ENCODE measurements at places on chromosomes 6 and 20. TPM values are rescaled to one million over a fixed set of nuclear protein-coding genes. Genes with fewer than 3 reads are reported as not detected.

DNA sequence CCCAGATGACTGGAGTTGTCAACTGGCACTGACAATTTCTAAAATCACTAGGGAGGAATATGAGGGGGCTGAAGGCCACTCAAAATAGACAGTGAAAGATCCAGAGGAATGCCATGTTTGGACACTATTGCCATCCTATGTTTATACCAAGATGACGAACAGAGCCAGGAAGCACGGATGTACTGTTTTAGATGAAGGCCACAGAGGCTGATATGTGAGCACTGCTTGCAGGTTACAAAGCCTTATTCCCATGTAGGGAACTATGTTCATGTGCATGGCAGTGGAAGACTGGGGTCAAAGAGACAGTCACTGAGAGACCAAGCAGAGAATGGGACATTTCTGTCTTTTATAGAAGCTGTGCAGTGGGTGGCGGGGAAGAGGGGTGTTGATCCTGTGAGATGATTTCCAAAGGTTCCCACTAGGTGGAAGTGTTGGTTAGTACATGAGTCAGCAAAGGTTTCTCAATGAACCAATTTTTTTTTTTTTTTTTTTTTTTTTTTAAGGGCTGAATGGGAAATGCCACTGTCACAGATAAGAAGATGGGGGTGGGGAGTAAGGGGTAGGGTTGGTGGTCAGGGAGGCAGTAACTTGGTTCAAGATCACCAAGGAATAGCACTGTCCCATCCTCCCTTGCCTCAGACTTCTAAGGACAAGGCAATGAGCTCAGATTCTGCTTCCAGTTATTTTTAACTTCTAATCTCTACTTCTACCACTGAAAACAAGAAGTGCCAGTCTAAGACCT lies 46.7 kb upstream of the MOCS1 start:
- DNase-seq = peak; percentile 74

DNA sequence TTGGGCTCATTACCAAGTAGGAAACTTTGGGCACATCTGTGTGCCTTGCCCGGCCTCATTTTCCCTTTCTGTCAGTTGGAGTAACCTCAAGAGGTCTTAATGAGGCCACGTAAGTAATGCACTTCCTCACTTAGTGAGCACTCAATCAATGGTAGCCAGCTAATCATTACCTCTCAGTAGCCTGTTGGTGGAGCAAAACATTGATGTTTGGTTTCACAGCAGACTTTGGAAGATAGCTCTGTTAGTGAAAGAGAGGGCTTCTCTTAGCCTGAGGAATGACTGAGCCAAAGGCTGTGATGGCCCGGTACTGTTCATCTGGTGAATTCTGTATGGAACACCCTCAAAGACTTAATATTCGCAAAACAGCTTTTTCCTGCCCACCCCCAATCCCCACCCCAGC lies 55.9 kb upstream of the ID4 start:
- DNase-seq = no peak

The TPBG gene
- total RNA-seq = not detected

GRCh38 chr6:48078120-48078519 lies 32.9 kb downstream of the PTCHD4 start:
- DNase-seq = no peak

- no peak for DNase-seq
Observed at GRCh38 chr6:134647861-134648260, 302.0 kb downstream of the ALDH8A1 start.

- no peak for DNase-seq
Observed at GRCh38 chr6:155388591-155388990, 67.0 kb downstream of the NOX3 start.

DNA sequence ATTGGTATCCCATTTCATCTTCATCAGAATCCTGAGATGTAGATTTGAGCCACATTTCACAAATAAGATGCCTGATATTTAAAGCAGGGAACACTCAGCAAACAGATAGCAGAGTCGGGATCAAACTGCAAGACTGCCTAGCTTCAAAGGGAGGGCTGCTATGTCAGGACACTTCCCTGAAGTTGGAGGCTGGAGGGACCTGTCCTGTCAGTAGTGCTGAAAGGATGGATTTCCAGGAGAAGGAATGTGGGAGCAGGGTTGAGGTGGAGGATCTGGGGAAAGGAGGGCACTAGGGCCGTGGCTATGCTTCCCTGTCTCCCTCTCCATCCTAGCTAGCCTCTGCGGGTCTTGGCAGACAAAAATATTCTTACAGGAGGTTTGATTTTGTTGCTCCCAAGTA lies 32.2 kb downstream of the COX4I2 start:
- no peak for DNase-seq

The CDH4 gene
- not detected for total RNA-seq

DNA sequence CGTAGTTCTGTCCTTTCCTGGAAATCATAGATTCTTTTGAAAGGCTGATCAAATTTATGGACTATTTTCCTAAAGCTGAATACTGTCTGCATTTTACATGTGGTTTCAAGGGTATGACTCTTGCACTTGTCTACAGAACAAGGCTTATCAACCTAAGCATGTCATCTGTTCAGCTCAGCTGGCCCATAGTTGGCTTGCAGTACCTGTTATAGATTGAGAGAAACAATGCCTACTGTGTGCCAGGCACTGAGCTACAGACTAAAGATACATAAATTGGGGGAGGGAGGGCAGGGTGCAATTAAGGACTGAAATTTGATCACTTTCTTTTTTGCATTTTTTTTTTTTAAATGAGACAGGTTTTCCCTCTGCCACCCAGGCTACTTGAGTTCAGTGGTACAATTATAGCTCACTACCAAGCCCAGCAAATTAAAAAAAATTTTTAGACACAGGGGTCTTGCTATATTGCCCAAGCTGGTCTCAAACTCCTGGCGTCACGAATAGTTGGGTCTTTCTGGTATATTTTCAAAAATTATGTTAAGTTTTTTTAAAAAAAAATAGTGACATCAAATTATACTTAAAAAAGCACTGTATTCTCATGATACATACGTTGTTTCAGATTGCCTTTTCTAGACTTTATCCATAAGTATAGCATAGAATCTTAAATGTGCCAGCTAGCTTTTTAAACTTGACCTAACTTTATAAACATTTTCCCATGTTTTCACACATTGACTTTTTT lies 52.2 kb downstream of the RREB1 start:
- DNase-seq = no peak

The LST1 gene
- 42.6 TPM for total RNA-seq

DNA sequence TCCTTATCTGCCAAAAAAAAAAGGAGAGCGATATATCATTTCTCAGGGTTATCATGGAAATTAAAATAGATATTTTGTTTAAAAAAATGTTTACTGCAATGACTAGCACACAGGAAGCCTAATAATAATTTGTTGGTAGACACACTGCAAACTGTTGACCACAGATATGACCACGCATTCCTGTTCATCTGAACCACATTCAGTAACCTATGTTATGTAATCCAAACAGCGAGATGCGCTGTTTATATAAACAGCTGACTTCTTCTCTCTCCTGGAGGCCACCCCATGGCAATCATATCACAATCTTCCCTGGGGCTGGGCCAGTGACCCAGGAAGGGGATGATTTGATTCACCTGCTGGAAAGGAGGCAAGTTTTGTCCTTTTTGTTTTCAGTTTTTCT lies 129.3 kb upstream of the UST start:
- DNase-seq = peak; percentile 35

The MCUR1 gene
- total RNA-seq = 39.0 TPM

DNA sequence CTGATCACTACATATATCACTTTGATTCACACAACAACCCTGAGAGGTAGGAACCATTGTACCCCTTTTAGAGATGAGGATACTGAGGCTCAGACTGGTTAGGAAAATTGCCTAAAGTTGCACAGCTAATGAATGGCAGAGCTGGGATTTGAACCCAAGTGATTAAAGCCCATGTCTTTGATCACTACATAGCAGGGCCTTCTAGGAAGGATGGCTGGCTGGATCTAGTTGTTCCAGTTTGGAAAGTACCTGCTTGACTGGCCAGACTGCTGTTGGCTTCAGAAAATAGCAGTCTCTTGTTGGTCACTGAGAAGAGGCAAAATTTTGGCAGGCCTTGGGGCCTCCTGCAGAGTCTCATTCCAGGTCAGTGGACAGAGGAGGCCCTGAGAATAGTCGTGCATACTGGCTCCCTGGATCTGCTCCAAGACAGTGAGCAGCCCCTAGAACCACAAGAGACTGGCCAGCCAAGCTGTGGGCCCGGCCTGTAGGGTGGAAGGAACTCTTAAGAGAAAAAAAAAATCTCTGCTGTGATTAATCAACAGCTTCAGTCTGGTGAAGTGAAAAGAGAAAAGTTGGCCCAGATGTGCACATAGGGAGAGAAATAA lies 17.5 kb downstream of the PPARD start:
- DNase-seq = no peak

- DNase-seq = no peak
Observed at GRCh38 chr6:129777371-129777770, 67.4 kb upstream of the ARHGAP18 start.

The ELOVL4 gene
- 0.88 TPM for total RNA-seq

The PTCHD4 gene
- total RNA-seq = not detected

DNA sequence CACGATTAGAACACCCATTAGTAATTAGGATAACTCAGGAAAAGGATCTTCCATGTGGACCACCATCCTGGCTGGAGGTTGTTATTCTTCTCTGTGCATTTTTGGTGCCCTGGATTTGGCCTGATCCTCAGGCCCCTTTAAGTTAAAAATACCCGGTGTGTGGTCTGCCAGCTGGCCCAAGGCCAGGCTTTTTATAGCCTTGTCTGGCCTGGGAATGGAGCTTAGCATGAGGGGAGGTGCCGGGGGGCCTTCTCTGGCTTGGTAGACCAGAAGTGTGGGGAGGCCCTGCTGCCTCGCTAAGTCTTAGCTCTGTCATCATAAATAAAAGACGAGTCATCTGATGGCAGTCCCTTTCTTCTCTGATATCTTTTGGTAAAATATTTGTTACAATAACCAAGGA lies 71.4 kb downstream of the ARID1B start:
- no peak for DNase-seq

The SLC32A1 gene
- not detected for total RNA-seq

- DNase-seq = peak; percentile 55
Observed at GRCh38 chr6:31764198-31764597, 1.7 kb downstream of the SAPCD1 start.

DNA sequence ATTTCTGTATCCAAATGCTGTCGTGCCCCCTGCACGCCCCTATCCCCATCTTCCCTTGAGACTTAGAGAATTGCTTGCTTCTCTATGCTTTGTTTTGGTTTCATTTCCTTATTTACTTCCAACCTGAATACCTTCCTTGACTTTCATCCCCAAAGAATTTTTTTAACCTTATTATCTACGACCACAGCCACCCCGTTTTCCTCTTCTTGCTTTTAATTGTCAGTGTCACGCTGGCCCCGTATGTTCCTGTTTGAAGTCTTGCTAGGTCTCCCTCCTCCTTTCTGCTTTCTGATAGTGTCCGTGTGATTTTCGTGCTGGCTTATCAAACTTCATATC lies 40.1 kb downstream of the RNF217 start:
- no peak for DNase-seq

- no peak for DNase-seq
Observed at GRCh38 chr6:126335210-126335609, 4.7 kb upstream of the CENPW start.

- DNase-seq = peak; percentile 87
Observed at GRCh38 chr6:392441-393390, 1.2 kb downstream of the IRF4 start.

DNA sequence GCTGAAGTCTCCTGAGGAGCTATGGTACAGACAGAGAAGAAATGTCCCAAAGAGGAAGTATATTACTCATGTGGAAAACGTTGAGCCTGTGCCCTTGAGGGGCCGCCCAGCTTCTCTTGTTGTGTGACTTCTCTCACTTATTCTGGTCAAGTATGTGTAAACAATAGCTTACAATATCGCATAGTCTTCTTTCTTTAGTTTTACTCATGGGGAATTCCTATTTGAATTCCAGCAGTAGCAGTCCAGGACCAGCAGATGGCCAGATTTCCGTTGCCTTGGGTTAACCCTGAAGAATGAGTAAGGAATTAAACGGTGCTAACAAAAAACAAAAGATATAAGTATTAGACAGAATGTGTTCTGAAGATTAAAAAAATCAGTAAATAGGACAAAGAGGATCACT lies 522.0 kb upstream of the GJE1 start:
- DNase-seq = no peak

- DNase-seq = peak; percentile 80
Observed at GRCh38 chr6:27863962-27864905, 48.0 kb downstream of the OR2B2 start.

- DNase-seq = peak; percentile 54
Observed at GRCh38 chr6:142867988-142868812, 76.8 kb downstream of the HIVEP2 start.

- DNase-seq = no peak
Observed at GRCh38 chr20:6848041-6848440, 80.6 kb downstream of the BMP2 start.

The NKAPL gene
- total RNA-seq = not detected

The COL19A1 gene
- total RNA-seq = not detected

GRCh38 chr20:54377992-54378773 lies 97.2 kb upstream of the DOK5 start:
- no peak for DNase-seq

The NR2E1 gene
- not detected for total RNA-seq

DNA sequence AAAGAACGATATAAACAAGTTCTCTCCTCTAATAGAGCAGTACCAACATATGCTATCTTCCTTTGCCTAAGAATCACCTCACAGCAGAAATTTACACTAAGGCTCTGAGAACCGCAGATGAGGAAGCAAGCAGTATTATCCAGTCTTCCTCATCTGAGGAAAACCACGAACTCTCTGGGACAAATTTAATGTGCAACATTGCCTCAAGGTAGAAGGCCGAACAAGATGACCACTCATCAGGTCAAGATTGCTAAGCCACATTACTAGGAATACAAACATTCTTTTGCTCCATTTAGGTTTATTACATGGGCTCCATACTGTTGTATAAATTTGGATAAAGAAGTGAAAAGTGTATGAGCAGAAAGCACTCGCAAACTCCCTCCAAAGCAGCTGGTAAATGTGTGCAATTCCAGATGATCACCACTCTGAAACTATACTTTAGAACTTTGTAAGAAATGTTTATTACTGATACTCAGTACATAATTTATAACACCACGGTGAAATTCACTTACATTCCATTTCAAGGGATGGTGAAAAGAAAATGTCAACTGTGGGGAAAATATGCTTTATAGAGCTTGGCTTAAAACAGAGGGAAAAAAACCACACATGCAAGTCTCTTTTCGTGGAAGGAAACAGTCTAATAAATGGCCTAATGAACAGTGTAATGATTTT lies 398.4 kb downstream of the BTBD9 start:
- DNase-seq = no peak

GRCh38 chr6:119020597-119021561 lies 57.6 kb downstream of the FAM184A start:
- no peak for DNase-seq

The LY6G6F gene
- not detected for total RNA-seq

Data from activated CD4-positive, alpha-beta T cell treated with anti-CD3 and anti-CD28 coated beads, Interleukin-2, amount 10 ng/mL, durations not matched to agents 24 days and 14 days (primary cell).